ENCODE measurements at places on chromosomes 12 and 14.

DNA sequence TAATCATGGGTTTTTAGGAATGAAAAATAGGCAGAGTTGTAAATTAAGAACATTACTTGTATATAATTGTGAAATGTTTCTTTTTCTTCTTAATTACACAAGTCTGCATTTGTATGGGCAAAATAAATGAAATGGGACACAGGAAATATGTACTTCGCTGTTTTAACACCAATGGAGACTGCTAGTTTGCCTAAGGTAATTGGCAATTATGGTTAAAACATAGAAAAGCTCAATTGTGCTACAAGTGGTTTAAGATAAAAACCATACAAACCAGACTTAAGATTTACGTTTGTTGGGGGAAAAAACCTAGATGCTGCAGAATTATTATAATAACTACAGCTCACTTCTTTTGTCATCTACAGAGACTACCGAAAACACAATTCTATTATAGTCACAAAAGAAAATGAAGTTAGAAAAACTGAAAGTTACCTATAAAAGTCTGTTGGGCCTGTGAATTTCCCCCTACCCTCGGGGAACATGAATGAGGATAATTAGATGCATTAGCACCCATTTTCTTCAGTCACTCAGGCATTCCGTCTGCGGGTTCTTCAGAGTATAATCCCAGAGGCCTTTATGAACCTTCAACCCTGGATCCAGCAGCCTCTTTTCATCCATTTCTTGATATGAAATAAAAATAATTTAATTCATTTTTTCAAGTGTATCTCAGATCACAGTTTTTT, 37.2 kb downstream of the BTBD7 start:
- no peak for DNase-seq

DNA sequence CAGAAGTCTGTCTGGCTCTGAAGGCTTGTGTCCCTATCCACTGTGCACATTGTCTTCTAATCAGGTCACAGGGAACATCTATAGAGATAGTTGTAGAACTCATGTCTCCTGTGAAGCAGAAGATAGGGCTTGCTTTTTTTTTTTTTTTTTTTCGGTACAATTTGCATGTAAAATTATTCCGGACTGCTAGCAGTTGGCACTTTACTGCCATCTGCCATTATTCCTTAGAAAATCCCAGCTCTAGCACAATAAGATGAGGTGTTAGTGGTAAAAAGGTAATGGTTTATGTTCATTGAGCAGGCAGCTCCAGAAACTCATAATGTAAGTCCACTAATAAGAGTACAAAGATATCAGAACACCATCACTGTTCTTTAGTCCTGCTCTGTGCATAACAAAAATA, 8.7 kb downstream of the MYRFL start:
- no peak for DNase-seq

GRCh38 chr12:131525795-131526508, 184.9 kb upstream of the SFSWAP start:
- no peak for DNase-seq

DNA sequence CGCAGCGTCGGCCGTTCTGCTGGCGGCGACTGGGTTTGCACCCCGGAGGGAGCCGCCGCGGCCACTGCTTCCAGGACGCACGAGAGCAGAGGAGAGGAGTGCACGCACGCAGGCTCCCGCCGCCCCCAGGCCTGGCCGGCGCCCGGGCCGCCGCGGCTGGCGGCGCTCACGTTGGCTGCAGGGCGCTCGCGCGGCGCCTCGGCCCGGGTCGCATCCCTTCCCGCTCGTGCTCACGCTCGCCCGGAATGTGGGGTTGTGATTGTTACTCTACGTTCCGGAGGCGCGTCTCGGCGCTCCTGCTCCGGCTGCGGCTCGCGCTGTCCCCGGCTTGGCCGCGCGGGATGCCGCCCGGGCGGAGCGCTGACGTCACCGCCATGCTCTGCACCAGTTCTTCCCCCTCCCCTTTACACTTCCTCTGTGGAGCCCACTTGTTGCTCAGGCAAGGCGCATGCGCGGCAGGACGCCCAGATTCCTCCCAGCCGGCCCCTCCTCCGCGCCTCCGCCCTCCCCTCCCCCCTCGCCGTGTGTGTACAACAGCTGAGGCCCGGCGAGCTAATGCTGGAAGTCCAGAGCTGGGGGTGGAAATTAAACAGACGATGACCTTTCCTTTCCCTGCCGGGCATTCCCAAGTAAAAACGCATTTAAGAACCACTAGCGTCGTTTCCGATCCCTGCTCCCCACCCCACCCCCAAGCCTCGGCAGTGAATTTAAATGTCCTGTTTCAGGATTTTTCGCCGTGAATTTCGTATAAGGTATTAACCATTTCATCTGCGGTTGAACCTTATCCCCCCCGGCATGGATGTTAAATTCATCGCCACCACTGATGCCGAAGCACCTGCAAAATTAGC, at the start of gene IRF2BPL:
Gene IRF2BPL, minus strand, starts transcription at position 325 of the 848 bp plus-strand sequence. CDS start 916 bp downstream, outside the sequence.
- DNase-seq, result peak; percentile 96

- DNase-seq, result no peak
These were observed 6.0 kb upstream of the LGALS3 start for GRCh38 chr14:55123101-55123500.

DNA sequence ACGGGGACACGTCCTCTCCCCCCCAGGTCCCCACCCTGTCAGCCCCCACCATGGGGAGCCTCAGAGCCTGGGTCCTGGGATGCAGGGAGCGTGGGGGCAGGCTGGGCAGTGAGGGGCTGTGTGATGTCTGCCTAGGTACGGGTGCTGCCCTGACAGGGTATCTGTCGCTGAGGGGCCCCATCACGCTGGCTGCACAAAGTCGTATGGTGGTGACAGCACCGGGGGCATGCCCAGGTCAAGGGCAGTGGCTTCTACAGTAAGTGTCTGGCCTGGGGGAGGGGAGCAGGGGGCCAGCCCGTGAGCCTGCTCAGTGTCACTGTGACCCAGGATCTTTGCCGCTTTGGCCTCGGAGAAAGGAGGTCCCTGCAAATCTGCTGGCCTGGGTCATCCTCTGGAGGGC, 23.3 kb downstream of the PAPLN start:
- no peak for DNase-seq

GRCh38 chr12:48118284-48118871, 786 bp upstream of the PFKM start:
- DNase-seq, result no peak

DNA sequence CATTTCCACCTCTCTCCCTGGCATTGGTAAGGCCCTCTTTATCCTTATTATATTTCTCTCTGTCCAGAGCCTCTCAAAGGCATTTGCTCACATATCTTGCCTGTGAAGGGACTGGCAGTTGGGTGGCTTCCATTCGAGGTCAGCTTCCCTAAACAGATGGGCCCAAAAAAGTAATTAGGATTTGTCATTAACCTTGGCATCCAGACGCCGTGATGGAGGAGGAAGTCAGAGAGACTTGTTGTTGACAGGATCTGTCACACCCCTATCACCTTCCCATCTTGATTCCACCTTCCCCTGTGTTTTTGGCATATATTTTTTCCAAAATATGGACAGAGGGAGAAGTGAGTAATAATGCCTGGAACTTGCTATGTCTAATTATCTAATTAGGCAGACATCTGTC, 54.0 kb upstream of the OAS1 start:
- no peak for DNase-seq

- no peak for DNase-seq
These were observed 22.8 kb upstream of the ANO2 start for GRCh38 chr12:5967645-5968415.

DNA sequence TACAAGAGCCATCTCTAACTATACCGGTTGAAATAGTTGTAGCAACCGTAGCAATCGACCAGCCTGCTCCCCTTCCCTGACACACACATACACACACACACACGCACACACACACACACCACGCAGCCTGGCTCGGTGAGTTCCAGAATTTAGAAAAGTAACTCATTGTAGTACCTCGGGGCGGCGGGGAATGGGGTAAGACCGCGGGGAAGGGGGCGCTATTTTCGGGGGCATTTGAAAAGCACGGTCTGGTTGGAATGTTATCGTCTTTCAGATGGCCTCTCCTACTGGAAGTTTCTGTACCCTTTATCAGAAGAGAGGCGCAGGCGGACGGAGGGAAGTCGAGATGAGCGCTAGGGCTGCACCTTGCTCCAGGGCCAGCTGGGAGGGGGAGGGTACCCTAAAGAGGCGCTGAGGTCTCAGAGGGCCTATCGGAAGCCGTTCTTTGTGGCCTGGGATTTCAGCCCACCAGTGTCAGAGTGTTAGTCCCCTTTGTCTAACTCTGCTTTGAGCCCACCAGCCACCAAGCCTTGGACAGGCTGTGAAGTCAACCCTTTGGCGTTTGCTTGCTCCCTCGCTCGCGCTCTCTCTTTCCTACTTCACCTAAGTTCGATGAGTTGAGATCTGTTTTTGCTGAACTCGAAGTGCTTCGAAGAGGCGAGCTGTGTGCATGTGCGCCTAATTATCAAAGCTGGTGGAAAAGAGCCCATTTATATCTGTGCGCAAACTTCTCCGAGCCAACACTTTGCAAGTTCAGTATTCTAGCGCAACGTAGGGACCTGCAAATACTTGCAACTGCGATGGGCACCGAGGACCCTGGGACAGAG, 837 bp downstream of the COL2A1 start:
- no peak for DNase-seq

GRCh38 chr12:93540466-93540865, 32.0 kb upstream of the SOCS2 start:
- DNase-seq, result no peak

GRCh38 chr12:64566831-64567517, 43.3 kb upstream of the RASSF3 start:
- no peak for DNase-seq

DNA sequence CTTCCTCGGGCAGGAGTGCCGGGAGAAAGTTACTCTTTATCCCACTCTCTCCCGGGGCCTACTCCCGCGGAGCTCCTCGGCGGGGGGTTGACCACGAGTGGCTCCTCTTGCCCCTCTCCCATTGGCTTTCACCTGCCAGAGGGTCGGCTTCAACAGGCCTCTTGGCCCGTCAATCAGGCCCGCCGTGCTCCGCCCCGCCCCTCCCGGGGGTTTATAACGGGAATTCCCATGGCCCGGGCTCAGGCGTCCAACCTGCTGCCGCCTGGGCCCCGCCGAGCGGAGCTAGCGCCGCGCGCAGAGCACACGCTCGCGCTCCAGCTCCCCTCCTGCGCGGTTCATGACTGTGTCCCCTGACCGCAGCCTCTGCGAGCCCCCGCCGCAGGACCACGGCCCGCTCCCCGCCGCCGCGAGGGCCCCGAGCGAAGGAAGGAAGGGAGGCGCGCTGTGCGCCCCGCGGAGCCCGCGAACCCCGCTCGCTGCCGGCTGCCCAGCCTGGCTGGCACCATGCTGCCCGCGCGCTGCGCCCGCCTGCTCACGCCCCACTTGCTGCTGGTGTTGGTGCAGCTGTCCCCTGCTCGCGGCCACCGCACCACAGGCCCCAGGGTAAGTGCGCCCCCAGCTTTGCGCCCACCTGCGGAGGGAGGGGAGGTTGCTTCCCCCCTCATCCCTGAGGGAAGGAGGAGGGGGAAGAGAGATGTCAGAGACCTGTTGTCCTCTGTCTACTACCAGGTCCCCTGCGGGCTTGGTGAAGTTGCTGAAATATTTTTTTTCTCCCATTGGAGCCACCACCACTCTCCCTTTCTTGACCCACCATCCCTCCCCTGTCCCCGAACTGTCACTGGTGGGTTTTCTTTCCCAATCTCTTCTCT, at the start of gene SMOC1:
Gene SMOC1, plus strand, starts transcription at position 242 of the 869 bp plus-strand sequence. Its CDS starts 263 bp downstream, at position 505.
- peak; percentile 63 for DNase-seq

DNA sequence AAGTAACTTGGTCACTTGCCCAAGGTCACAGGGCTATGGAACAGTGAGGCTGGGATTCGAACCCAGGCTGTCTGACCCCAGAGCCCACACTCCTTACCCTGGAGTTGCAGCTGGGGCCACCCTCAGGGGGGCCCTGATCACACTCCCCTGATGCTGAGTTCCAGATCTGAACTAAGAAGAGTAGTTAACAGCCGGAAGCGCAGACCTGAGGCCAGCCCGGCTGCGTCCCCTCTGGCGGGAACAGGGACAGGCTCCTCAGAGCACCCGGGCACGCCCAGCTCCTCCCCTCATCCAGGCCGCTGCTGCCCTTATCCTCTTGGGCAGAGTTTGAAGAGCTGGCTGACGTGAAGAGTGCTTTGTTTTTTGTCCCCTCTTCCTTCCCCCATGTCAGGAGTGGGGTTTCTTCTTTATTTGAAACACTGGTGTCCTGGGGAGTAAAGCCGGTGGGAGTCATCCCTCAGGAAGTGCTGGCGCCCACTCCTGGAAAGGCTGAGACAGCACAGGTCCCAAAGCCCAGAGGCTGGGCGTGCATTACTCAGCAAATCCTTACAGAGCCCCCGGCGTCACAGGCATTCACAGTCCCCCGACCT, 8.7 kb downstream of the PHB2 start:
- no peak for DNase-seq

- no peak for DNase-seq
These were observed 162.5 kb downstream of the SLC38A4 start for GRCh38 chr12:46663318-46663717.

- DNase-seq, result no peak
These were observed 456.9 kb downstream of the BCAT1 start for GRCh38 chr12:24491968-24492367.

DNA sequence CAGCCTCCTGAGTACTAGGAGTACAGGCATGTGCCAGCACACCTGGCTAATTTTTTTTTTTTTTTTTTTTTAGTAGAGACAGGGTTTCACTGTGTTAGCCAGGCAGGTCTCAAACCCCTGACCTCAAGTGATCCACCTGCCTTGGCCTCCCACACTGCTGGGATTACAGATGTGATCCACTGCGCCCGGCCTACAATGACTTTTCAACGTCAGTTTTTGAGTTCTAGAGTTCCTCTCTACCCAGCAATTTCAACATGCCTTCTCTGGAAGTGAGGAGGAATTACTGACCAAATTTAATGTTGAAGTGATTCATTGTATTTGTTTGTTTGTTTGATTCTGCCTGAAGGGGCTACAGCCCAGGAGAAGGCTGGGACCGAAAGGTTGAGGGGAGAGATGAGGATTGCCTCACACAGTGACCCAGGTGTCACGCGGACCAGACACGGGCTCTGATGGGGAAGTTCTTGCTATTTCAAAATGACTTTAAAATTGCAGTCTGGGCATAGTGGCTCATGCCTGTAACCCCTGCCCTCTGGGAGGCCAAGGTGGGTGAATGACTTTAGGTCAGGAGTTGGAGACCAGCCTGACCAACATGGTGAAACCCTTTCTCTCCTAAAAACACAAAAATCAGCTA, 8.6 kb upstream of the DENR start:
- peak; percentile 41 for DNase-seq

GRCh38 chr12:91620992-91621391, 438.4 kb upstream of the DCN start:
- DNase-seq, result peak; percentile 48

GRCh38 chr12:65960820-65961189, 136.5 kb downstream of the HMGA2 start:
- DNase-seq, result no peak
